ENCODE measurements at places on chromosomes 6 and 20.

DNA sequence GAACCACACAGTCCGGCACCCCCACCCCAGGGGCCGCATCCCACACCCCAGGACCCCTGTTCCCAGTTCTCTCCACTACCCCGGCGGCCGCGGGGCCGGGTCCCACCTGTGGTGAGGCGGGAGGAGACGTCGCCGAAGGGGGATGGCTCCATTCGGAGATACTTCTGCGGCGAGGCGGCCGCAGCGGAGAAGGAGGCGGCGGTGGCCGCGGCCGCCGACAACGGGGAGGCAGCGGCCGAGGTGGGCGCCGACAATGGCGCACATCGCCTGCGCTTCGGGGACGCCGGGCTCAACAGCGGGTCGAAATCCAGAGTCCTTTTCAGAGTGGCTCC lies 723 bp downstream of the AKIRIN2 start:
- peak; percentile 29 for DNase-seq

DNA sequence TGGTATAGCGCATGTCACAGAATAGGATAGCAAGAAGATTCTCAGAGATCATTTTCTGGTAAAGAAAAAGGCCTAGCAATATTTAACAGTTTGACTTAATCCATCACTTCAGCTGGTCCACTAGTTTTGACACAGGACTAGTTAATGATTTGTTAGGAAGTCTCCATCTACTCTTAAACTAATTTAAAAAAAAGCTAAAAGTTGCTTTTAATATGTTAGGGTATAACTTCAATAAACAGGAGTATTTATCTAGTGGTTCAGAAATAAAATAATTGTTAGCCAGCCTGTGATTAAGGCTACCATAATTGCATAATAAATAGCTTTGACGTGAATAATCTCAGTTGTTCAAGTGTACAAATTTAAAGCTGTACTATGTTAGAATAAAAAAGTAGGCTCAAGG lies 195.6 kb downstream of the FUT9 start:
- no peak for DNase-seq

DNA sequence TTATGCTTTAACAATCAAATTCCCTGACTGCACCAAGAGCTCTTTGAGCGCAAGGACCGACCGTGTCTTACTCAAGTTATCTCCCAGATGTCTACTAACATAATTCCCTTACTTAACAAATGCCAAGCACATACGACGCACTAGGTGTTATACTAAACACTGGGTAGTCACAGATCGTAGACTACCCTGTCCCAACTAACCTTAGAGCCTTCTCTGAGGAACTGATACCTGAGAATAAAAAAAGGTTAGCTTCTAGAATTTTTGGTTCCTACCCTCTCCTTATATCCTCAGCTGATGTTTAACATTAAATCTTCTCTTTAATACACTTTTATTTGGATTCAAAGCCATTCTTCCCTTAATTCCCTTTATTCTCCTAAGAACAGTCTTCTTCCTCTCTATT lies 38.5 kb downstream of the EPB41L2 start:
- DNase-seq, result no peak

DNA sequence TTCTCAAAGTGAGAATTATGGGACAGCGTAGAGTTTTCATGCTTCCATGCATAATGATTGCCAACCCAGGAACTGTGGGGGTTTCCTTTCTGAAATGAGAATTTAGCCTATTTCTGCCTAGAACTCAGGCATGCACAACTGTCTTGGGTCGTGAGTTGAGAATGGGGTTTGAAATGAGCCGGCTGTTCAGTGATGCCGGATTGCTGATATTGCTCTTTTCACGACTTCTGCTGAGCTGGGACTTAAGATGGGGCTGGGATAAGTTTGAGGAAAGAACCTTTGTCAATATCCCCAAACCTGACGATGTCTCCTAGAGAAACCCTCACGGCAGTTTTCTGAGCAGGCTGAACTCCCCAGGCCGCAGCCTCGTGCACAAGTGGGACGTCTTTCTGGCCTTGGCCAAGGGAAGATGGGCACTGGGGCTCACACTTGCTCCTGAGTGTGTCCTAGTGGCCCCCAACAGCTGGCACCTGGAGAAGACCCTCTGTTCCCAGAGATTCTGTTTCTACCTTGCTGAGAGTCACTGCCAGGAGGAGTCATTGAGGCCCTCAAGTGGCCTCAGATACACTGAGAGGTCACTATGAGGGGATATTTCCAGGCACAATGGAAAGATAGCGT lies 34.1 kb upstream of the RIN2 start:
- DNase-seq, result no peak

GRCh38 chr6:141195251-141195832 lies 937.4 kb upstream of the GJE1 start:
- no peak for DNase-seq

DNA sequence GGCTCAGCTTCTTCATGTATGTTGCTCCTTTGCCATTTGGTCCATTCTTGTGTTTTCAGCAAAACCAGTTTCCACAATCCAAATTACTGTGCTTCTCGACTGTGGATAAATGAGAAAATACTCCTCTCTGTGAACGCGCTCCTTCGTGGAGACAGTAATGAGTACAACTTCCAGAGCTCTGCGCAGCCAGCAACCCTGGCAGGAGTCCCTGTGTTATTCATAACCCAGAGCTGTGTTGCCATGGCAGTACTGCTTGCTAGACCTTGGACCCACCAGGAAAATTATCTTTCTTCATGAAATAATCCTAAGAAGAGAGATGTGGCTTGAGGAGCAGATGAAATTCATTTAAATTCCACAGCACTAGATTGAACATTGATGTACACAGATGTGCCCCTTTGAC lies 73.7 kb downstream of the SLC22A3 start:
- DNase-seq, result no peak

- no peak for DNase-seq
These were observed 25.5 kb upstream of the ITCH start for GRCh38 chr20:34337544-34337943.

GRCh38 chr6:127031511-127031910 lies 87.0 kb upstream of the RSPO3 start:
- no peak for DNase-seq

DNA sequence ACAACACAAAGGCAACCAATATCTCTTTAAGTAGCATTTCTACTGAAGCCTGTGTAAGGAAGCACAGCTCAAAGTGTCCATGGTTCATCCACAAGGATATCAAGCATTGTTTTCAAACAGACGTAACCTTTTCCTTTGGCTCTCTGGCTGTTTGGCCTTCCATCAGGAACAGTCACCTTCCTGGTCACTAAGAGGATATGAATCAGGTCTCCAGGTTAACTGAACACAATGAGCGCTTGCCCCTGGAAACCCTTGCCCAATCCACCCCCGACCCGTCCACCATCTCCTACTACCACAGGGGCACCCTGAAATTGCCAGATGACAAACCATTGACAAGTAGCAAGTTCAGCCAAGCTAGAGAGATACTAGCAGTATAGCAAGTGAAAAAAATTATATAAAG lies 114.4 kb upstream of the COL21A1 start:
- no peak for DNase-seq

GRCh38 chr6:80186082-80186481 lies 79.6 kb downstream of the BCKDHB start:
- no peak for DNase-seq

DNA sequence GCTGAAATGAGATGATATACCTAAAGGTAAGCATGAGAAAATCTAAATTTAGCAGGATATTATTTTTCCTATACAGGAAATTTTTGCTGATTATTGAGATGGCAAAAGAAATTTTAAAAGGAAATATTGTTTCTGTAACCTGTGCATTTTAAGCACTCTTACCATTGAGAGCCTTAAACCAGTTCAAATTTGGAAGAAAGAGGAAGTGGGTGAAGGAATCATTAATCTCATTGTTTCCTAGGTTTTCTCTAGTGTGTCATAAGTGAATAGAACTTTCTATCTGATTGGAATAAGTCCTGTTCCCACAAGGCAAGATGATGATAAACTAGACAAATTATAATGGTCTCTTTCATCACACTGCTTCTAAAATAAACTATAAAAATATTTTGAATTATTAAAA lies 22.4 kb upstream of the FKBP1C start:
- no peak for DNase-seq

DNA sequence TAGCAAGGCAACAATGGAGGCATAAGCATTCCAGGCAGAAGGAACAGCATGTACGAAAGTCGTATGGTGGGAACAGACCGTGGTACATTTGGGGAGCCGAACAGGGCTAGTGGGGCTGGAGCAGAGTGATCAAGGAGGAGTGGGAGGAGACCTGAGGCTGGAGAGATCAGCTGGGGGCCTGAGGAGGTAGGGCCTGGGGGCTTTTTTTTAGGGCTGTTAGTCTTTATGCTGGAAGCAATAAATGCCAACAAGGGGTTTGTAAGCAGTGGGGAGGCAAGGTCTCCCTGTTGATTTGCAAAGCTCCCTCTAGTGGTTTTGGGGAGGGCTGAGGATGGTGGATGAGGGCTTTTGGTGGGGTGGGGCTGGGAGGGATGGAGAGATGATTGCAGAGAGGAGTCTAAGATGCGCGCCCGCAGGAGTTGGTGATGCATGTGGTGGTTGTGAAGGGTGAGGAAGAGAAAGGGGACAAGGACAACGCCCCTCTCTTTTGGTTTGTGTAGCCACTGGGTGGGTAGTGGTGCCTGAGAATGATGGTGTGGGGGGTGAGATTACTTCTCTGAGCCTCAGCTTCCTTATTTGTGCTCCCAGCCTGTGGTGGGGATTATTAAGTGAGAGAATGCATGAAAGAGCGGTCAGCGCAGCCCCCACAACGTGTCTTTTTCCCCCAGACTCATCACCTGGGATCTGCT lies 74.1 kb upstream of the TOX2 start:
- DNase-seq, result peak; percentile 28

DNA sequence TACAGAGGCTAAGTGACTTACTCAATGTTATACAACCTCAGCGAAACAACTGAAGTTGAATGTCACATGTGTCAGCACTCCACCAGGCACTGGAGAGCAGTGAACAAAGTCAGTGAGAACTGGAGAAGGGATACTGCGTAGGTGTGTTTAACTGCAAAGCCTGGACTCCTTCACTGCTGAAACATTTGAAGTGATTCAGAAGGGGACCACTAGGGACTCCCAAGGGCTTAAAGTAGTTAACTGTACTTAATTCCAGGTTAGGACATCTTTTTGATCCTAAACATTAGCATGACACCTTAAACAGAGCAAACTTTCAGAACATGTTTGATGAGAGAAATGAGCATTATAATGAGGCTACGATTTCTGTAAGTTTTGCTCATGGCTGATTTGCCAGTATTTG lies 45.0 kb upstream of the ZBTB24 start:
- no peak for DNase-seq

DNA sequence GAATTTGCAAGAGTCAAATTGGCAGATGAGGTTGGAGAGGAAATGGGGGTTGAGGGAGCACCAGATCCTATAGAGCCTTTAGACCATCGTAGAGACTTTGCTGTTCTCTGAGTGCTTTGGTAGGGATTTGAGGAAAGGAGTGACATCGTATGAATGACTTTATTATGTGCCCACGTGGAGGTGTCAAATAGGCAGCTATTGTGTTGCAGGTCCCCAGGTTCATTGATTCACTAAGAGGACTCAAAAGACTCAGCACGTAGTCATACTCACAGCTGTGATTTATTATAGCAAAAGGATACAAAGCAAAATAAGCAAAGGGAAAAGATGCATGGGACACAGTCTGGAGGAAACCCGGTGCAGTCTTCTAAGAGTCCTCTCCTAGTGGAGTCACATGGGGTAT lies 2.2 kb downstream of the MTRES1 start:
- no peak for DNase-seq

GRCh38 chr6:153130515-153131036 lies 506 bp downstream of the RGS17 start:
- DNase-seq, result no peak

DNA sequence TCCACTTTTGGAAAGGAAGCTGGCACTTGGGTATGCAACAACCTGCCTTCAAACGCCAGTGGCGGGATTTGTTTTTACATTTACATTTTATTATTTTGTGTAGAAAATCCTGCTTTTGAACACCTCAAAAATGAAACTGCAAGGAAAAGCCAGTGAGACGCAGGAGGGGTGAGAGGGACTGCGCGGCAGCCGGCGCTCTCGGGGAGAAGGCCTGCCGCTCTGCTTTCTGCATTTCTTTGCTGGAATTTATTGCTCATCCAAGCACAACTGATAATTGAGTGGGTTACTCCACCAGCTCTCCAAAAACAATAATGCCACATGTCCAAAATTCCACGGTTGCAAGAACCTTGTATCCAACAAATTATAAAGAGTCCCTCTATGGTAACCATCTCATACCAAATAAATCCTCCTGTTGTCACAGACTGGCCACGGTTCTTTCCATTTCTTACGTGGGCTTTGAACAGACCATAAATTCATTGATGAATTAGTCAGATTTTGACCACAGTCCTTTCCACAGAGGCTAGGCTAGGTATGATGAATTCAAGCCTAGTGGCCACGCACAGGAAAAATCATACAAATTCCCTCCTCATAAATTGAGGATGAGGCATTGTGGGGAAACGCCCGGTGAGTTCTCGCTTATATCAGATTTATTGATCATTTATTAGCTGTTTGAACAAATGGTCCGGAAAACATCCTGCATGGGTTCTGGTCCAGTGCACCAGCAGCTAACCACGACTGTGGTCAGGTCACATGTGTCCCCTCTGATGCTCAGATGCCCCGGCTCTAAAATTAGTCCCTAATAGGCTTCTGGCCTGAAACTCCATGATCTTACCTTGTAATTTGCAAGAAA lies 31.6 kb upstream of the FOXC1 start:
- DNase-seq, result no peak

DNA sequence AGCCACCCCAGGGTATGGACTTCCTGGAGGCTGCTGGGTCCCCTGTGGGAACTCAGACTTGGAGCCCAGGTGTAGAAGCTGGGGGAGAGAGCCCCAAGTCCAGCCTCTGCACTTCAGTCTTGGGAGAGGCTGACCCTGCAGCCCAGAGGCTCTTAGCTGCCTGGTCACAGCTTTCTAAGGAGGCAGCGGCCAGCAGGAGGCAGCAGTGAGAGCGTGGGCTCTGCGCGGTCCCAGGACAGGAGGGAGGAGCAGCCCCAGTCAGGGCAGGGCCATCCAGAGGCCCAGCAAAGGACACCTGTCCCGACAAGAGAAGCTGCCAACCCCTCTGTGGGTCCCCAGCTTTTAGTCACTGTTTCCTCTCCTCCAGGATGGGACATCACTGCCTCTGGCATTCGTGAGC lies 9.4 kb downstream of the TREML2 start:
- peak; percentile 30 for DNase-seq

DNA sequence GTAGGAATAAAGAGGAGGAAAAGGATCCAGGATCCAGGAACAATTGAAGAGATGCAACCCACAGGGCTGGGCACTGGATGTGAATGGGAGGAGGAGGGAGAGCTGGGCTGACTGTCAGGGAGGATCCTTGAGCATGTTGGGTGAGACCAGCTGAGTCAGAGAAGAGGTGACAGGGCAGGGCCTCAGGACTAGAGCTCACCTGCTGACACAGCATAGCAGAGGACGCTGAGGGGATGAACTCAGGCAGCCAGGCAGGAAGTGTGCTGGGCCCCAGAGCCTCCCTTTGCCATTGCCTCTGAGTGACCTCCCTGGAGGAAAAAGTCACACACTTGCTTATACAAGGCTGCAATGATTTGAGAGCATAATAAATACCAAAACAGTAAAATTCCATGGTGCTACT lies 72.3 kb downstream of the ZNF133 start:
- no peak for DNase-seq

DNA sequence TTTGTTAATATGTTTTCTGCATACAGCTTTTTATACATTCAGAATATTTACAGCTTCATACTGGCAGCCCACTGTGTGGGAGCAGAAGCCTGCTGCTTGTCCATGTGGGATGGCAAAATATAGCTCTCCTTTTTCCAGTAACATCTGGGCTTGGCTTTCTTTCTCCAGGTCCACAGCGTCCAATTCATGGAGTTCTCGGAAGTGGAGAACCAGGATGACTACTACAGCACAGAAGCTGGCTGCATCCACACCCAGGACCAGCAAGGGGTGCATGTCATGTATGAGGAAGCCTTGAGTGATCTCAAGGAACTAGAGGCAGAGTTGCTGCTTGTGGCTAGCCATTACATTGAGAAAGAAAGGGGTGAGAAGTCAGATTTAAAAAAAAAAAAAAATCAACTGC lies 143.1 kb downstream of the CD164 start:
- no peak for DNase-seq
